Prostate gland (tissue), 2 donors: ENCODE measurements at places on chromosomes 12 and 14.

DNA sequence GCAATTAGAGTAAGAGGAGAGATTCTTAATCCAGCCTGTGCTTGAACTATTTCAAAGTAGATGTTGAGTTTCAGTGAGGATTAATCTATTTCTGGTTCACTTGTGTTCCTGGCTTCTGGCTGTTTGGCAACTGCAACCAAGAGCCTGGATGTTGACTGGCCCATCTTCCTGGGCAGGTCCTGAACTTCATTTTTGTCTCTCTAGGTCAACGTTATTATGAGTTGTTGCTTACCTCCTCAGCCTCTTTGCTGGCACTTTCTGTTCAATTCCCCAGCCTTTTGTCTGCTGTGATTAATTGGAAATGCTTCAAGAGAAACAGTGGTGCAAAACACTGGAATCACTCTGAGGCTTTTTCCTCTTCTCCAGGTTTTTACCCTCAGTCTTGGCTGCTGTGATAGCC, 56.8 kb downstream of the TMEM132D start:
- no peak for DNase-seq

GRCh38 chr14:101412739-101413138, 148.6 kb upstream of the DIO3 start:
- no peak for DNase-seq

- DNase-seq, result no peak
These were observed 474.6 kb downstream of the ETNK1 start for GRCh38 chr12:23099604-23100003.

DNA sequence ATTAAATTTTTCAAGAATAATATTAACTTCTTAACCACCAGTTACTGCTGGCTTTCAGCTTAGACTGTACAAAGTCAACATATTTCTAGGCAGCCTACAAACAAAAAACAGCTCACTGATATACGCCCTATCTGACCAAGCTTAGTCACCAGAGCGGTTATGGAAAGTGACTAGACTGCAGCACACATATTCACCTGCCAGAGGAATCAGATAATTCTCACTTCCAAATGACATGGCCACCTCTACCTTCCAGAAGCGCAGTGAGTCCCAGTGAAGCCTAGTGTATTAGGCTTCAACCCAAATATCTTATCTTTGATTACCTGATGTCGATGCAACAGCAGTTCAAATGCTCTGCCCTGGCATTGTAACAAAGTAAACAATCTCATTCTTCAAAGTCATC, 8.5 kb downstream of the STXBP6 start:
- DNase-seq, result no peak

- DNase-seq, result no peak
These were observed 142.3 kb upstream of the PARP11 start for GRCh38 chr12:4015225-4016091.

DNA sequence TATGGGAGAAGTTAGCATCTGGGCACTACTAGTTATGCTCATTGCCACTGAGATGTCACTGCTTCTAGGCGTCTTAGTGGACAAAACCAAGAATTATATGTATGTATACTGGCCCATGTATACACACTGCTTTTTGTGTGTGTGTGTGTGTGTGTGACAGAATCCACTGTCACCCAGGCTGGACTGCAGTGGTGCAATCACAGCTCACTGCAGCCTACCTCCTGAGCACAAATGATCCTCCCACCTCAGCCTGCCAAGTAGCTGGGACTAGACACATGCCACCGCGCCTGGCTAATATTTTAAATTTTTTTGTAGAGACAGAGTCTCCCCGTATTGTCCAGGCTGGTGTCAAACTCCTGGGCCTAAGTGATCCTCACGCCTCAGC, 25.2 kb downstream of the LIMA1 start:
- DNase-seq, result peak; percentile 69

GRCh38 chr14:38405851-38406635, 150.2 kb upstream of the CLEC14A start:
- DNase-seq, result no peak

DNA sequence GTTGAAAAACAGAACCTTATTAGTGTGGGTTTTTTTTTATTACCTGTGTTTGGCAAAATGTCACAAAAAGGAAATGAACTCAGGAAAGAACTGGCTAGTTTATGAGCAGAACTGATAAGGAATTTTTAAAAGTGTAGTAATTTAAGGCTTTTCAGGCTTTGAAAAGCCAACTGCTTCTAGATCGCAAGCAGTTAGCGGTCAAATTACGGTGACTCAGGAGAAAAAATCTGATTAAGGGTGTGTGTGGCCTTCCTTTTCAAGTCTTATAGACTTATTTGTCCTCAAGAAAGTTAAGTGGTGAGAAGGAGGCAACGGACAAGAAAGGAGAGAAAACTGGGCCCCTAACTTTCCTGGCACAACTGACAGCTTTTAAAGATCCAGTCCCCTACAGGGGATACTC, 33.4 kb downstream of the PDZRN4 start:
- DNase-seq, result no peak

DNA sequence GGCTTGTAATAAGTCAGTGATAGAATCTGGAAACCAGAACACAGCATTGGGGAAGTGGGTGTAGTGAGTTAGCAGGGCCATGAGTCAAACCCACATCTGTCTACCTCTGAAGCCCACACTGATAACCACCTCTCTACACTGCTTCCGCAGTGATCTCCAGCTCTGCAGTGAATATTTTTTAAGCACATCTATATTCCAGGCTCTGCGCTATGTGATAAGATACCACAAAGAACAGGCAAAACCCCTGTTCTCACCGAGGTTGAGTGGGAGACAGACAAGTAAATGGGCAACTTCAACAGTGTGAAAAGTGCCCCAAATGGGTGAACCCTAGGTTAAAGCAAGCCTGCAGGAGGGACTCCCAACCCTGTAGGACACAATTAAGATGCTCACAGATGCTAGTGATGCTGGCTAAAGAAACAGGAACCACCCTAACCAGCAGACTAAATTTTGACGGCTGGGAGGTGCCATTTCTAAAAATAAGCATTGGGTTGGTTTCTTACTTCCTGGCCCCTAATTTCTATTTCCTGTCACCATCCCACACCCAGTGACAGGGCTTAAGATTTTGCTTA, 375.0 kb downstream of the DPF3 start:
- no peak for DNase-seq

GRCh38 chr14:98269533-98269932, 1002.5 kb downstream of the BCL11B start:
- DNase-seq, result no peak

DNA sequence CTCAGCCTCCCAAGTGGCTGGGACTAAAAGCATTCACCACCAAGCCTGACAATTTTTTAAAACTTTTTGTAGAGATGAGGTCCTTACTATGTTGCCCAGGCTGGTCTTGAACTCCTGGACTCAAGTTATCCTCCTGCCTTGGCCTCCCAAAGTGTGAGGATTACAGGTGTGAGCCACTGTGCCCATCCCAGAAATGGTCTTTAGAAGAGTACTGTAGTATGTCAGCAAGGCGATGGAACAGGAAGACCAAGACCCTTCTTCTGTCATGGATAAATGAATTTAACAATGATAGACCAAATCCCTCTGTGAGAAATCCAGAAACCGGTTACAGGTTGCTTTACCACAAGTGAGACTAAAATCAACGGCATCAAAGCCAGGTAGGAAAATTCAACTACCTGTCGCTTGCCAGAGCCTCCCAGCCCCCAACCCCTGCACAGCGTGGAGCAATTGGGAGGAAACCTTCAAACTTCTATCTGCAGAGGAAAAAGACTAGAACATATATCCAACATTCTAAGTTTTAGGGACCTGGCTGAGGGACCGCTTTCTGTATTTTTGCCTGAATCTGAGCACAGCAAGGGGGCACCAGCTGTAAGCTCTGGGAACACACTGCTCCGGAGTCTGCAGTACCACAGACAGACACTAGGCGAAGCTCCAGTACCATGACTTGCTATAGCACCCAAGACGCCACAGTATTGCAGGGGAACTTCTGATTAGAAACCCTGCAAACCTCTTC, 51.3 kb downstream of the CPSF6 start:
- DNase-seq, result peak; percentile 58

DNA sequence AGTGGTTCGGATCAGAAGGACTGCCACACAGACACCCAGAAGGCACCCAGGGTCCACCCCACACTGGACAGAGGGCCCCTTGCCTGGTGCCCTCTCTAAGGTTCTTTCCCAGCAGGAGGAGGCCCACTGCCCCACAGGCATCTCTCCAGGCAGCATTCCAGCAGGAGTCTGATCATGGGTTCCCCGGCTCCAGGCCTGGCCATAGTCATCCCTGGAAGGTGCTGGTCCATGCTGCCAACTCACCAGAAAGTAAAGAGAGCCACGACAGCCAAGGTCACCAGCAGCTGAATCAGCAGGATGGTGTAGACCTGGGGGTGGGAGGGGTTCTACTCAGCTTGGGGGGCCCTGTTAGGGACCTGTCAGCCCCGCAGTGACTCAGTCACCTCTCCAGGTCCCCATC, 6.4 kb downstream of the FAIM2 start:
- no peak for DNase-seq

DNA sequence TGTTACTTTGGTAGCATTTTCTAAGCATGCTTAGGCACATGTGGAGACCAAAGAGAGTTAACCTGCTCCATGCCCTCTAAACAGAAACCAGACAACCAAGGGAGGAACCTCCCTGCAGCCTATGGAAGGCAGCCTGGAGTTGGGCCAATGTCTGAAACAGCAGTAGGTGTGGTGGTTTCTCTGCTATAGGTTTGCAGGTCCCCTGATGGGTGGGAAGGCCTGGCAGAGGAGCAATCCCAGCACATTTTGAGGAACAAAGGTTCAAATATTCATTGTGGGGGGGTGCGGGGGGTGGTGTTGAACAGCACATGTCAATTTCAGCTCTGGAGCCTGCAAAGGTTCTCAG, 65.4 kb downstream of the DACT1 start:
- no peak for DNase-seq

- no peak for DNase-seq
These were observed 333.6 kb upstream of the PRICKLE1 start for GRCh38 chr12:42923156-42923555.

GRCh38 chr12:124041907-124042306, 68.9 kb downstream of the ZNF664 start:
- no peak for DNase-seq

- DNase-seq, result no peak
These were observed 32.9 kb downstream of the MVK start for GRCh38 chr12:109606320-109607028.

DNA sequence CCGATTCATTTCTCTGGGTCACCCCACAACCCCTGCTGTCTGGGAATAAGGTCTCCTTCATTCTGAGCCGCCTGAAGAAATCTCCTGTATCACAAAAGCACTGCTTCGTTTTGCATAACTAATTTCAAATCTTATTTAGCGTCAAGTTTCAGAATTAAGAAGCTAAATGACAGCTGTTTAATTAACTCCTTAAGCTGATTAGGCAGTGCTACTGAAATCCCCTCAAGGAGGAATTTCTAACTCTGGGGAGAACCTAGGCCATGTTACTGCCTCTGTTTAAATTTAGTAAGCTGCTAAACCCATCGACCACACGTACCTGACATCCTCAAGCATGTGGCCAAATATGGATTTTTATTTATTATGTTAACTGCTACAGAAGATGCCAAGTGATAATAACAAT, 373.6 kb downstream of the GLT1D1 start:
- no peak for DNase-seq

GRCh38 chr14:74975059-74975810, 19.8 kb upstream of the PGF start:
- no peak for DNase-seq

DNA sequence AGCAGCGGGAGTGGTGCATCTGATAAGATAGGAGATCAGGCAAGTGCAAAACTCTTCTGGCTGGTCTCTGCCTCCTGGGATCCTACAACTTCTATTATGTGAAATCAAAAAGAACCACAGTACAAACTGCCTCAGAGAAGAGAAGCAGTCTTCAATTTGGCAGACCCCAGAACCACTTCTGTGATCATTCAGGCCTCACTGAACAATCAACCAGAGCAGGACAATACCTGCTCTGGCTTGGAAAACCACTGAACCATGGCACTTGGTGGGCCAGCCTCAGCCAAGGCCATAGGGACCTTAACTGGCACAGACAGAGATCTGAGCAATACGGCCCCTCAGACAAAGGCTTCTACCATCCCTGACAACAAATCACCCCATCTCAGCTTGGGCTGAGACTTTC, 103.0 kb downstream of the NDUFA12 start:
- DNase-seq, result no peak
